ENCODE measurements at places on chromosomes 16 and 17.

DNA sequence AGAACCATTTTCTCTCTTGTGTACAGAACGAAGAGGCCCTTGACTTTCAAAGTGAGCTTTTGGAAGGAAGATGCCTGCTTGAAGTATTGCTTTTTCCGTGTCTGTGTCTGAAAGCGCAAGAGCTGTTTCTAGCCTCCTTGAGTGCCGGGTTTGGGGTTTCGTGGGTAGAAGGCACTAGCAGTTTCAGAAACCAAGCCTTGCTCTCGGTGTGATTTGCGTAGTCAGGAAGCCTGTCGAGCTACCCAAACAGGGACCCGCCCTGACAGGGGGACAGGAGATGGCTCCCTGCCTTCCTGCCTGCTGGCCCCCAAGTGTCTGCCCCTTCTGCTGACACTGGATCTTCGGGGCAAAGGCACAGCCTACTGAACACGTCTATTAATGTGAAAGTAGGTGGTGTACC is 322.0 kb downstream of the MAF start:
- DNase-seq: no peak

DNA sequence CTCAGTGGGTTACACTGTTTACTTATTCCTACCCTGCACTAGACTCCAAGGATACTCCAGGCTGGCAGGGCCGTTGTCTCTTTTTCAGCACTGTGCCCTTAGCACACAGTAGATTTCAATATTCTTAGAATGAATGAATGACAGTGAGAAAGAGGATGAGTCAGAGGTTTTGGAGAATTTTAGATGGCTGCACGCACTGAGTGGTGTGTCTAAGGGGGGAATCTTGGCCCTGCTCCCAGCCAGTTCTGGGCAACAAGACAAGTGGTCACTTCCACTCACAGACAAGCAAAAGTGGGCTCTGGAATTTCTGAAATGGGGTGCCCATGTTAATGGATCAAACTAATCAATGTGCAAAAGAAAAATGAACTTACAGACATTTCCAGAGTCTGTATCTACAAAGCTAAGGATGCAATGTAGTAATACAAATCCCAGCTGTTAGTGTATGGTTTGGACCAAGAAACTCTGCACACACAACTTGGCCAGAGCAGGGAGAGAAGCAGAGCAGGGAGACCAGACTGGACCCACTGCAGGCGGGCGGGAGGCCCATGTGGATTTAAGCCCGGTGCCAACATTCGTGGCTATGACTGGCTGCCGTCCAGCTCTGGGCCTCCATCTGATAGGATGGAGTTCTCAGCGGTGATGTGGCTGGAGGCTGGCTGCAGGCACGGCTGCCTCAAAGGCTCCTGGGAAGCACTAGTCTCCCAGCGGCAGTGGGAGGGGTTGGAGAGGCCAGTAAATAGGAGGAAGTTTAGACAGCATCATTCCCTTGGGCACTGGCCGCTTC is 95.6 kb upstream of the CDYL2 start:
- peak; percentile 11 for DNase-seq

- no peak for DNase-seq
Observed at GRCh38 chr17:50861822-50862528, 4.2 kb downstream of the TOB1 start.

DNA sequence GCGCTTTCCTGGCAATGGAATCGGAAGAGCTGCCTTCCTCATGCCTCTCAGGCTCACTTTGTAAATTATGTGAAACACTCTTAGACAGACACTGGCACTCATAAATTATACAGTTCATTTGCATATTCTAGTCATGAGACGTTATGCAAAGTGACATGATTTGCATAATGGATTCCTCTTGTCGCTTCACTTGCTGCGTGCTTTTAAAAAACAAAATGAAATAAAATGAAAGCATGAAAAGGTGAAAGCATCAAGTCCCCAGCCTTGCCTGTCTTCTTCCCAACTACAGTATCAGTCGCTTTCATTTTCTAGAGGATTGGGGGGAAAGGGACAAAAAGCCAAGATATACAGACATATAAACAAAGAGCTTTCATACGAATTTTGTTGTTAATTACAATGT is 252.8 kb upstream of the PMFBP1 start:
- DNase-seq: no peak

GRCh38 chr16:86093801-86094750 is 195.1 kb downstream of the IRF8 start:
- no peak for DNase-seq

DNA sequence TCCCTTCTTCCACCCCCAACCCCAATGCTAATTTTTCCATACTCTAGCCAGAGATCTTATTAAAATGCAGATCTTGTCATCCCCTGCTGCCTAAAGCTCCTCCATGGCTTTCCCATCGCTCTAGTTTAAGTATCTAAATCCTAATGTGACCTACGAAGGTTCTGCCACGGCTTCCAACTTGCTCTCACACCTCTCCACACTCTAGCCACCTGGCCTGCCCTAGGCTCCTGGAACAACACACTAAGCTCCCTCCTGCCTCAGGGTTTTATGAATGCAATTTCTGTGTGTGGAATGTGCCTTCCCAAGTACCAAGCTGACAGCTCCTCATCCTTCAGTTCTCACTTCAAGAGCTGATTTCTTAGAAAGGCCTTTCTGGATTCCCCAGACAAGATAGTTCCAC is 16.6 kb downstream of the NXPH3 start:
- no peak for DNase-seq

DNA sequence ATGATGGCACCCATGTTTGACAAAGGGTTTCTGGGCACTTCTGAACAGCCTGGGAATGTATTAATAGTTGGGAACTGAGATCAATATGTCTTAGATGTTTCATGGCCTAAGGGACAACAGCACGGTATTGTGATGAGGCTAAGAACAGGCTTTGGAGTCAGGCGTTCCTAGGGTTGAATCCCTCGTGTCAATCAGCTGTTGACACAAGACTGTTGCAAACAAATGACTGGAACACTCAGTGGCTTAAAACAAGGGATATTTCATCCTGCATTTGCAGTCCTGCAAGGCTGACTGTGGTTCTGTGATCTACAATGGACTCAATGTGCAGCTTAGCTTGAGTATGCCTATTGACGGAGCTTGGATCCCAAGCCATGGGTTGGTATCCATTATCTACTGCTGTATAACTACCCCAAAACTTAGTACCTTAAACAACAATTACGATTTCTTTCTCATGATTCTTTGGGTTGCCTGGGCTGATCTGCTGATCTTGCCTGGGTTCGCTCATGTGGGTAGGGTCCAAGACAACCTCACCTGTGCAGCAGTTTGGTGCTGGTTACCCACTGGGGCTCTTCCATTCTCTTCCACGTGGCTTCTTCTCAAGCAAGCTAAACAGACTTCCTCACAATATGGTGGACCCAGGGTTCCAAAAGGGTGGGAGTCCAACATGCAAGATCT is 472.4 kb downstream of the SLC39A11 start:
- DNase-seq: no peak

DNA sequence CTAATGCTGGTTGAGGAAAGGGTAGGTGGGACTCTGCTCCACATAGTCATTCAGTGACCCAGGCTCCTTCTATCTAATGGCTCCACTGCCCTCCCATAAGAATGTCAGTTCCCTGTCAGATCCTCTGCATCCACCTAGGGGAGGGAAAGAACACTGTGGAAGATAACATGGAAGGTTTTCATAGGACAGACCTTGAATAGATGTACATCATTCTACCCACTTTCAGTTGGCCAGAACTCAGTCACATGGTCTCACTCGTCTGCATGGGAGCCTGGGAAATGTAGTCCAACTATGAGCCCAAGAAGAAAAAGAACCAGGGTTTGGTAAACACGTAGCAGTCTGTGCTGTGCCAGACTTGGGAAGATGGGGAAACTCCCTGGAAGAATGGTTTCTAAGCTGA is 27.1 kb upstream of the SCNN1B start:
- no peak for DNase-seq

GRCh38 chr17:27532269-27533263 is 76.3 kb downstream of the KSR1 start:
- no peak for DNase-seq

GRCh38 chr17:2122641-2123302 is 67.9 kb downstream of the HIC1 start:
- DNase-seq: no peak

- DNase-seq: no peak
Observed at GRCh38 chr16:595942-596735, 6.3 kb downstream of the RAB40C start.

DNA sequence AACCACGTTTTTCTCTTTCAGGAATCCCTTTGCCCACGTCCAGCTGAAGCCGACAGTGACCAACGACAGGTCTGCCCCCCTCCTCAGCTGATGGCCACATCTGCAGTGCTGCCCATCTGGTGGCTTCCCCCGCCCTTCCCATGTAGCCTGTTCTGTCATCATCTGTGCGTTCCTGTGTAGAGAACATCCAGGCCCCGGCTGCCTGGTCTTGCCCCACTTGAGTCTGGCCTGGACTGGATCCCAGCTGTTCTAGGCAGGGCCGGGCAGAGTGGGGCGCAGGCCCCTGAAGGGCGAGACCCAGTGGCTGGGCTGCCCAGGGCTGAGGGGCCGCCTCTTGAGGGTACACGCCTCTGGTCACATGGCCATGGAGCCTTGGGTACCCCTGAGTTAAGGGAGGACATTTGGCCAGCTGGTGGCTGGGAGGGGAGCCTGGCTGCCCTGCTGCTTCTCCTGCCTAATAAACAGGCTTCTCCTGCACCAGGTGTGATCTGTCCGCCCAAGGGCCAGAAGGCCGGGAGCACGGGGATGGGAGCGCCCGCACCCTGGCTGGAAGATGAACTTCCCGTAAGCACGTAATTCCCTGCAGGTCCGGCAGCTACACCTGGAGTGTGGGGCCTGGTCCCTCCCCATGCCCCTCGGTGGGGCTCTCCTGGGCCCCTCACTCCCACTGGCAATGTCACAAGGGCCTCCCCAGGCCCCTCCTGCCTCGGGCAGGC is 49.4 kb upstream of the PVALEF start:
- no peak for DNase-seq

GRCh38 chr17:10295728-10296343 is 77.0 kb downstream of the MYH13 start:
- peak; percentile 33 for DNase-seq

- peak; percentile 91 for DNase-seq
Observed at GRCh38 chr16:3690470-3690928, 26.8 kb downstream of the TRAP1 start.

- no peak for DNase-seq
Observed at GRCh38 chr17:63503341-63503705, 19.8 kb upstream of the KCNH6 start.

DNA sequence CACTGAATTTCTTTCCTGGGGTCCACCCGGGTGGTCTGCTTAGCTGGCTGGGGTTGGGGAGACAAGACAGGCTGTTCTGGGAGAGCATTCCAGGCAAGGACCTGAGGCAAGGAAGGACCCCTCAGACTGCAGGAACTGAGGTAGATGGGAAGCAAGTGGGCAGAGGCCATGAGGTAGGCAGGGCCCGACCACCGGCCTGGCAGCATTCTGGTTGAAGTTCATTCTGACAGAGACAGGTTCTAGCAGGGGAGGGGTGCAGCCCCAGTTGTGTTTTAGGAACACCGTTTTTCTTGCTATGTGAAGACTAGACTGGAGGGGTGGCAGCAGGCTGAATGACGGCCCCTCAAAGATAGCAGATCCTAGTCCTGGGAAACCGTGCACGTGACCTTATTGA is 17.5 kb downstream of the B9D1 start:
- DNase-seq: no peak

DNA sequence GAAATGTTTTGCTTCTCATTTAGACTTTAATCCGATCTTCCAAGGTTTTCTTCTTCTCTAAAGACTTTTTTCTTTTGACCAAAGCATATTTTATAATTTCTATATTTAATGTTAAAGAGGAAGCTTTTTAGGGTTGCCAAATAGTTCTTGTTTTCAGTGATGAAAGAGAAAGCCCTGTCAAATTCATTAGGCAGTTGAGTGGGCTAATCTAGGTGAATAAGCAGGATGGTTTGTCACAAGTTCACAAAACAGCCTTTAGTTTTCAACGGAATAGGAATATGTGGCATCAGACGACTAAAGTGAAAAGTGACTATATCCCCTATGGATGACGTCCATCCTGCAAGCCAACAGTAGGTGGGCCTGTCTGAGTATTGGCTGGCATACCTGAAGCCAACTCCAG is 118.8 kb downstream of the NLK start:
- no peak for DNase-seq

DNA sequence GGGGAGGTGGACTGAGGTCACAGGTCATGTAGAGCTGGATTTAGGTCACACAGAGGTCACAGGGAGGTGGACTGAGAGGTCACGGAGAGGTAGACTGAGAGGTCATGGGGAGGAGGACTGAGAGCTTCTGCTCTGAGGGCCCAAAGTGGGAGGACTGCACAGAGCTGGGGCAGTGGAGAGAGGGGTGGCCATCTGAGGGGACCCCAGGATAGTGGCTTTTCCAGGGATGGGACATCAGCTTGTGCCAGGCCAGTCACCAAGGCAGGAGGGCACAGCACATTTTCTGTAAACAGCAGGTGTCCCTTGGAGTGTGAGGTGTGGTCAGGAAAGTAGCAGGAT is 26.1 kb upstream of the JPT2 start:
- DNase-seq: no peak

DNA sequence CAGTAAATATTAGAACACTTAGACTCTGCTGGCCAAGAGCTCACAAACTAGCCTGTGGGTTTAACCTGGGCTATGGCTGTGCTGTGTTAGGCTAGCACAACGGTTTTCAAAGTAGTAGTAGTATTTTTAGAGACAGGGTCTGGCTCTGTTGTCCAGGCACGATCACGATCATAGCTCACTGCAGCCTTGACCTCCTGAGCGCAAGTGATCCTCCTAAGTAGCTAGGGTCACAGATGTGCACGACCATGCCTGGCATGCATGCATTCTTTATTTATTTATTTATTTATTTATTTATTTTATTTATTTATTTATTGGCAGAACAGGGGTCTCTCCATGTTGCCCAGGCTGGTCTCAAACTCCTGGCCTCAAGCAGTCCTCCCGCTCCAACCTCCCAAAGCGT is 10.3 kb downstream of the MRPL27 start:
- DNase-seq: no peak

DNA sequence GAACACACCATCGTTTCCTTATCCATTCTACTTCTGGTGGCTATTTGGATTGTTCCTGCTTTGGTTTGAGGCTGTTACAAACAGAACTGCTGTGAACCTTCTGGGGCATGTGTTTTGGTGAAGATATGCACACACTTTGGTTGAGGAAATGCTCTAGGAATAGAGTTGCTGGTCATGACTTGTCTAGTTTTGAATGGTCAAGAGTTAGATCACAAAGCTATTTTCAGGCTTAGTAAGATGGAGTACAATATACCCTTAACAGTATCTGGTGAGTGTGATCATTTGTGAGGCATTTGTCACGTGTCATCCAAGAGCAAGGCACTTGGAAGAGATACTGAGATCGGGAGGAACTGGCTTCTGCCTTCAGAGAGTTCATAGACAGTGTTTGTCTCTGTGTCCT is 47.0 kb upstream of the CACNG5 start:
- no peak for DNase-seq

GRCh38 chr17:63142836-63143235 is 176.8 kb downstream of the TANC2 start:
- DNase-seq: no peak
